ENCODE measurements at places on chromosomes 3 and 15. TPM values are rescaled to one million over a fixed set of nuclear protein-coding genes. Genes with fewer than 3 reads are reported as not detected.

- no peak for DNase-seq
These were observed 177.4 kb upstream of the PPP2R3A start for GRCh38 chr3:135788146-135788545.

DNA sequence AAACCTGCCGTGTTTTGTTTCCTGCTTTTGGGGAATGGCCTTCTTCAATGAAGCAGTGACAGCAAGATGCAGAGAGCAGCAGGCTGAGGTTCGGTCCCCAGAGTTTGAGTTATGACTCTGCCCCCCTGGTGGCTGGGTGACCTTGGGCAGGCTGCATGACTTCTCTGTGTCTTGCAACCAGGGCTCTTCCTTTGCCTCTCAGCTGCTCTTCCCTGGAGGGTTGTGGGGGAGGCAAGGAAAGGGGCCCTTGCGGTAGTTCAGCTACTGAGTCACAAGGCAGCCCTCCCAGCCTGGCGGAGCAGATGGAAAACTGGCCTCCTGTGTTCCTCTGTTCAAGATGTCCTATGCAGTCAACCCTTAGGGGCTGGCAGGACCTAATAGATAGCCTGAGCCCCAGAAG lies 17.1 kb downstream of the CTXND1 start:
- no peak for DNase-seq

DNA sequence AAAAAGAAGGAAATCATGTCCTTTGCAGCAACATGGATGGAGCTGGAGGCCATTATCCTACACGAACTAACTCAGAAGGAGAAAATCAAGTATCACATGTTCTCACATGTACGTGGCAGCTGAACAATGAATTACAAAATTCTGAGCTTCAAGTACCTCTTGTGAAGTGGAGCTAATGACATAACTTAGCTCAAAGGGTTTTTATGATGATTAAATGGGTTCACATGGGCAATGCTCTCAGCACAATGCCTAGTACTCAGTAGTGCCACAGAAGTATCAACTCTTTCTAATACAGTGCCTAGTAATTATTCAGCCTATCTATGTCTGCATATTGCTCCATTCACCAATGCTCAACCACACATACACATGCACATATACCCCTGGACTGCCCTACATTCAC lies 407.5 kb upstream of the WNT5A start:
- no peak for DNase-seq

- DNase-seq: no peak
These were observed 347.3 kb downstream of the ZBTB20 start for GRCh38 chr3:114799816-114800215.

DNA sequence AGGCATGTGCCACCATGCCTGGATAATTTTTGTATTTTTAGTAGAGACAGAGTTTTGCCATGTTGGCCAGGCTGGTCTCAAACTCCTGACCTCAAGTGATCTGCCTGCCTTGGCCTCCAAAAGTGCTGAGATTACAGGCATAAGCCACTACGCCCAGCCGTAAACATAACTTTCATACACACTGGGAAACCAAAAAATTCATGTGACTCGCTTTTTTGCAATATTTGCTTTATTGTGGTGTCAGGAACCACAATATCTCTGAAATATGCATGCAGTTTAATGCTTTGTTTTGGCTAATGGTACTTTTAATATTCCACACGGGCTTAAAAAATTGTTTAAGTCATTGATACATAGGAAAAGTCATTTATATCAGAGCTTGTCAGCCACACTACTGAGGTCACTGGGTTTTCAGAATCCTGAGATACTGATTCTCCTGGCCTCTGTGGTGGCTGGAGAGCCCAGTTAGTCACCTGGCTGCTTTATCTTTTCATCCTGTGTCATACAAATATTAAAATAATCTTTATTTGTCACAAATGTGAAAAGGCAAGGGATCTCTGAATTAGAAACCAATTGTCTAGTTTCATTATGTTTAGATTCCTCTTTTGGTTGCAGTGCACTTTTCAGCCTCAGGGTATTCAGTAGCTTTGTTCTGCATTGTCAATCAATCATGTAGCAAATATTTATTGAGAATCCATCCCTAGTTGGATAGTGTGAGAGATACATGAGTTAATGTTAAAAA lies 10.0 kb downstream of the TMEM62 start:
- DNase-seq: no peak

The ADAMTS17 gene
- total RNA-seq: 5.2 TPM

Measured in esophagus squamous epithelium (tissue), 5 donors.